ENCODE measurements at places on chromosomes 4 and X. TPM values are rescaled to one million over a fixed set of nuclear protein-coding genes. Genes with fewer than 3 reads are reported as not detected.

The GSPT2 gene
- 14.6 TPM for total RNA-seq

The SRP72 gene
- total RNA-seq = 147 TPM

The ERAS gene
- total RNA-seq = not detected

The PAGE4 gene
- not detected for total RNA-seq

The GIMD1 gene
- total RNA-seq = not detected

The SSX3 gene
- total RNA-seq = not detected

The IL1RAPL1 gene
- total RNA-seq = not detected

The TLR10 gene
- total RNA-seq = 0.37 TPM

The SMPX gene
- total RNA-seq = not detected
